ENCODE measurements at places on chromosomes 4 and X.

DNA sequence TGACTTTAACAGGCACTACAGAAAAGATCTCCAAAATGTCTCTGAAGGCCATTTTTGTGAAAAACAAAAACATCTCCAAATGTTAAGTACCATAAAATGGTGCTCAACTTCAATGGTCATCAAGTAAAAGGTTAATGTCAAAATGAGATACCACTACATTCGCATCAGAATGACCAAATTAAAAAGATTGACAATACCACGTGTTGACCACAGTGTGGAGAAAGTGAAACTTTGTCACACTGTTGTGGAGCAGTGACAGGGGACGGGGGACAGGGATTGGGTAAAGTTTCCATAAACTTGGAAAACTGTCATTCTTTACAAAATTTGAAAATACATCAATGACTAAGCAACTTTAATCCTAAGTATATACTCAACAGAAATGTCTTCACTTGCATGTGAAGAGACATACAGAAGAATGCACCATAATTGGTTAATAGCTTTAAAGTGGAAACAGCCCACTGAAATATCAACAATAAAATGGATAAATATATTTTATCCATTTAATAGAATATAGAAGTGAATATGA lies 19.1 kb upstream of the CISD2 start:
- no peak for DNase-seq

DNA sequence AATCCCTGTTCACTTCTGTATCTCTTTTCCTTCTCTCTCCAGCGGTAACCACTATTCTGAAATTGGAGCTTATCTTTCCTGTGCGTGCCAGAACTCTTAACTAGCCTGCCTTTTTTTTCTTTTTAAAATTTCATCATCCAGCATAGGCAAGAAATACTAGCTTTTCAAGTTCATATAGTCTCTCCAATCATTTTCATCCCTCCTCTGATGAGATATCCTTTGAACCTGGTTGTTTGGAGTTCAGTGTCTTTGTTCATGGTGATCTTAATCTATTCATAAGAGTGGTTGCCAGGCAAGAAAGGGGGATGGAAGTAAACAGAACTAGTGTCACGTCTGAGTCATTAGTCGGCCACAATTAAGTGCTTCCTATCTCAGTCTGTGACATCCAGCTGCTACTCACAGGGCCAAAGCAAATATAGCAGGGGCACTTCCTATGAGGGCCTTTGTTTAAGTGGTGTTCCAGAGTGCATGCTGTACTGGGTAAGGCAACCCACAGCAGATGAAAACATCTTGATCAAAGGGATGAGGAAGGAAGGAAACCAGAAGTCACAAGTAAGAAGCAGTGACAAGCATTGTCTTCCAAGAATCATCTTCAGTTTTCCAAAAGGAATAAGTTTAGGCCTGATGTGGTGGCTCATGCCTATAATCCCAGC lies 56.4 kb upstream of the XIAP start:
- DNase-seq = peak; percentile 52

- DNase-seq = no peak
These were observed 127.4 kb downstream of the LAS1L start for GRCh38 chrX:65407157-65407626.

GRCh38 chr4:152870606-152871005 lies 65.5 kb upstream of the FHDC1 start:
- no peak for DNase-seq

DNA sequence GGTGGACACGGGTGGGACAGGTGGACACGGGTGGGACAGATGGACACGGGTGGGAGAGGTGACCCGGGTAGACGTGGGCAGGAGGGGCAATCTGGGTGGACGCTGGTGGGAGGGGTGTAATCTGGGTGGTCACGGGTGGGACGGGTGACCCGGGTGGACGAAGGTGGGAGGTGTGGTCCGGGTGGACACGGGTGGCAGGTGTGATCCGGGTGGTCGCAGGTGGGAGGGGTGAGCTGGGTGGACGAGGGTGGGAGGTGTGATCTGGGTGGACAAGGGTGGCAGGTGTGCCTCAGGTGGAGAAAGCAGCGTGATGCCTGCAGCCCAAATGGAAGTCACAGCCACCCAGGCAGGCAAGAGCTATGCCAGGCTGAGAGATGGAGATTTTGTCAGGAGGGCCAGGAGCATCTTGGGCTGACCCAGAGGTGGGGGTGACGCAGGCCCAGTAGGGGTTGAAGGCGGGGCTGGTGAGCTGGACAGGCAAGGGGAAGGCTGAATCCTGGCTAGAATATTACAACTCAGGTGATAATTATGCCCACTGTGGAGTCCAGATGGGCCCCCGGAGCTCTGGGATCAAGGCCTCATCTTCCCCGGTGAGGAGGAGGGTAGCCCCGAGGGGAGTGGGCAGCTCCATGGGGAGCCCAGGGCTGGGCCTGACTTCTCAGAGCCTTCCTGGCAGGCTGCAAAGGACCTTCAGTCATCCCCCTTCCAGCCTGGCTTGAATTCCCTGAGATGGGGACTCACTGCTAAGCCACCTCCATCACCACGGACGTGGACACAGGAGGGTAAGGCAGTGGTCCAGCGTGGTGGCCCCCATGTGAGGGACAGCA lies 100.0 kb downstream of the ADRA2C start:
- no peak for DNase-seq

DNA sequence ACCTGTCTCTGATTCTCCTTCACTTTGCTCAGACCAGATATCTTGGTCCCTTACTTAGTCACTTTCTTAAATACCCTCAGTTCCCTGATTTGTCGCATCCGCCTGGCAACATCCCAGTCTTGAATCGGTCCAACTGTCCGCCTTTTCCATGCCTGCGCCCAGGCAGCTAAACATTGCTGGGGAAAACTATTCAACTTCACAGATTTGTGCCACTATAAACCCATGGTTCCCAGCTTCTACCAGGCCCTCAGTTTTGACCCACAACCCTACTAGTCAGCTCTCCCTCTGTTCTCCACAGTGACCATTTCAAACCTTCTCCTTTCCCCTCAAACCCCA lies 451 bp upstream of the FGD1 start:
- DNase-seq = no peak

GRCh38 chrX:42135583-42136228 lies 212.4 kb upstream of the CASK start:
- DNase-seq = no peak
